HTR-8/SVneo (cell line): ENCODE measurements at places on chromosomes 3 and 15.

- DNase-seq: no peak
Observed at GRCh38 chr3:143763564-143764162, 84.6 kb downstream of the SLC9A9 start.

- no peak for DNase-seq
Observed at GRCh38 chr3:146416366-146416765, 53.0 kb downstream of the PLSCR2 start.

DNA sequence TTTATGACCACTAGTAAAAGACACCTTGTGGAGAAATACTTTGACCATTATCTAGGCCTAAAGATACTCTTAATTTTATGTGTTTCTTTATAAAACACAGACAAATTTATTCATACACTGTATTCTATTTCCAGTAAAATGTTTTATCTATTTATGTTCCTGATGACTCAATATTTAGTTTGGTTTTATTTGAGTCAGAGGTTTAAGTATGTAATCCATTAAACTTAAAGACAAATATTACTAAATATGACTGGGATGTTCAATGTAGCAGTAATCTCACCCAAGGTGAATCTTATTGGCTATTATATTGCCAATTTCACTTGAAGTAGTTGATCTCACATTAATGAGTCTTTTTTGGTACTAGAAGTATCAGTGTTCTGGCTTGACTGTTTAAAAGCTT, 799.7 kb downstream of the CADM2 start:
- no peak for DNase-seq

- DNase-seq: no peak
Observed at GRCh38 chr3:47612879-47613278, 34.2 kb upstream of the CSPG5 start.

- DNase-seq: peak; percentile 29
Observed at GRCh38 chr15:89457086-89457485, 39.3 kb downstream of the RHCG start.

- DNase-seq: peak; percentile 38
Observed at GRCh38 chr15:69161079-69161877, 843 bp downstream of the GLCE start.

GRCh38 chr3:53490459-53490968, 3.9 kb upstream of the CACNA1D start:
- DNase-seq: no peak

GRCh38 chr3:29609328-29609811, 328.5 kb downstream of the RBMS3 start:
- DNase-seq: no peak

DNA sequence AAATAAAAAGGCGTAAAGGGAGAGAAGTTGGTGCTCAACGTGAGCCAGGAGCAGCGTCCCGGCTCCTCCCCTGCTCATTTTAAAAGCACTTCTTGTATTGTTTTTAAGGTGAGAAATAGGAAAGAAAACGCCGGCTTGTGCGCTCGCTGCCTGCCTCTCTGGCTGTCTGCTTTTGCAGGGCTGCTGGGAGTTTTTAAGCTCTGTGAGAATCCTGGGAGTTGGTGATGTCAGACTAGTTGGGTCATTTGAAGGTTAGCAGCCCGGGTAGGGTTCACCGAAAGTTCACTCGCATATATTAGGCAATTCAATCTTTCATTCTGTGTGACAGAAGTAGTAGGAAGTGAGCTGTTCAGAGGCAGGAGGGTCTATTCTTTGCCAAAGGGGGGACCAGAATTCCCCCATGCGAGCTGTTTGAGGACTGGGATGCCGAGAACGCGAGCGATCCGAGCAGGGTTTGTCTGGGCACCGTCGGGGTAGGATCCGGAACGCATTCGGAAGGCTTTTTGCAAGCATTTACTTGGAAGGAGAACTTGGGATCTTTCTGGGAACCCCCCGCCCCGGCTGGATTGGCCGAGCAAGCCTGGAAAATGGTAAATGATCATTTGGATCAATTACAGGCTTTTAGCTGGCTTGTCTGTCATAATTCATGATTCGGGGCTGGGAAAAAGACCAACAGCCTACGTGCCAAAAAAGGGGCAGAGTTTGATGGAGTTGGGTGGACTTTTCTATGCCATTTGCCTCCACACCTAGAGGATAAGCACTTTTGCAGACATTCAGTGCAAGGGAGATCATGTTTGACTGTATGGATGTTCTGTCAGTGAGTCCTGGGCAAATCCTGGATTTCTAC, at the start of gene RARB:
Gene RARB (plus strand): TSS at position 322 of the 847 bp plus-strand sequence. CDS start 469 bp downstream, at position 791.
- DNase-seq: peak; percentile 81

- no peak for DNase-seq
Observed at GRCh38 chr3:25744470-25744869, 38.8 kb downstream of the NGLY1 start.

GRCh38 chr15:96107916-96108315, 222.6 kb upstream of the NR2F2 start:
- no peak for DNase-seq
